ENCODE measurements at places on chromosomes 3 and 15.
A peak's percentile ranks its signal among the peaks of the same experiment; 100 is the strongest.

DNA sequence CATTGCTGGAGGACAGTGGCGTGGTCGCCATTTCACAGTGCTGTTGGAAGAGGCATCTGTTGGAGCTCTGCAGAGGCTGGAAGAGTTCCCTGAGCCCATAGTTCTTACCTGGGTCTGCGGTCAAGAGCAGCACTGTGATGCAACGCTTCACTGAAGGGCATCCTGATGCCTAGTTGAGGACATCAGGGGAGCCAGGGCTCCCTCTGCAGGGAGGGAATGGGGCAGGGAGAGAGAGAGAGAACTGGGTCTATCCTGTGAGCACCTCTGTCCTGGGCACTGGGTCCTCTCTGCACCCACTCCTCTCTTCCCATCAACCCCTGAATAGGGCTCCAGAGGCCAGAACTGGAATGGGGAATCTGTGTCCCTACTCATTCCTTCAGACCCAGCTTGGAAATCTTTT lies 23.9 kb upstream of the MOBP start:
- DNase-seq = no peak

- no peak for DNase-seq
These were observed 145.2 kb downstream of the THRB start for GRCh38 chr3:24349367-24350019.

GRCh38 chr3:192422321-192422996 lies 304.9 kb downstream of the FGF12 start:
- no peak for DNase-seq

DNA sequence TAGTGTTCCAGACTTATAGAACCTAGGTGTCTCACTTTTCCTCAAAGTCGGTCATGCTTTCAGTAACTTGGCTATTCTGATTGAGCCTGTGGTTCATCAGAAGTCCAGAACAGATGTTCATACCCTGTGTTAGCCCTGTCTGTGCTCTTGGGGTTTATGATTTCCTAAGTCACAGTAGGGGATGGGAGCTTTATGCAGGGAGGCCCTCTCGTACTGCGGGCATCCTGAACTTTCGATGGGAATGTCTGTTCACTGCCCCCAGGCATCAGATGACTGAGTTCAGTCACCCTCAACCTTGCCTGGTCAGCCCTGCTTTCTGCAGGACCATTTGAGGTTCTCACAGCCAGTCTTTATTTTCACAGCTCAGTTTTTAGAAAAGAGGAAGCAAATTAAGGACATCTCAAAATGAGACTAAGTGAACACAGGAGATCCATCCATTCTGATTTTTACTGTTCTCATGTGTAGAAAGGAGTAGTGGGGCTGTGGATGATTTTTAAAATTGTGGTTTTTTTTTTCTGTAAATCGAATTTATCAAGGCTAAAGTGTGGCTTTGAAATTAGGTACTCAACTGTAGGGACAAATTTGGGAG lies 71.3 kb downstream of the CMTM8 start:
- DNase-seq = no peak

GRCh38 chr3:52688266-52688665 lies 2.4 kb downstream of the GNL3 start:
- DNase-seq = no peak

DNA sequence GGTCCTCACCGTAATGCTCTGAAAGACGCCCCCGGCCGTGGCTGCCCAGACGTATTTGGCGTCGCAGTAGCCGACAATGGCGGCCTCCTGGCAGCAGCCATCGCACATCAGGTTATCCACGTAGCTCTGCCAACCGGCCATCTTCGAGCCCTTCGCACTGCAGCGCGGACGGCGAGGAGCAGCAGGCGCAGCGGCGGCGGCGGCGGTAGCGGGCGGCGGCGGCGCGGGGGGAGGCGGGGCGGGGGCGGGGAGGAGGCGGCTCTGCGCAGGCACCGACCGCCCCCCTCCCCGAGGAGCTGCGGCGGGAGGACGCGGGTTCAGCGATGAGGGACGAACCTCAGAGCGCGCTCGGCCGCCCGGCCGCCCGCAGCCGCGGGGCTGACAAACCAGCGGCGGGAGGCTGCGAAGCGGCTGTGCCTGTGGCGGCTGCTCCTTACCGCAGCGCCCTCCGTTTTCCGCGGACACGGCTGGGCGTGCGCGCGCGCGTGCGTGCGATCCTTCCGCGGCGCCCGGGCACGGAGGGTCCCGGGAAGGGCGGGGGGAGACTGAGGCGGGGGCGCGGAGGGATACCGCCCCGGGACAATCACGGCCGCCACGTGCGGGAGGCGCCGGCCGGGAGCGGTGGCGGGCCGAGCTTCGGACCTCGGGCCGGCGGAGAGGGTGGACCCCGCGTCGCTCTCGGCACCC lies at the start of gene PFN2:
Gene PFN2, minus strand, starts transcription at position 180 of the 687 bp plus-strand sequence. Its CDS starts 39 bp downstream, at position 141.
- DNase-seq = peak; percentile 77

GRCh38 chr3:14262212-14262611 lies 83.6 kb downstream of the LSM3 start:
- no peak for DNase-seq

- DNase-seq = no peak
These were observed 170.1 kb downstream of the VPS13C start for GRCh38 chr15:61890106-61890505.

DNA sequence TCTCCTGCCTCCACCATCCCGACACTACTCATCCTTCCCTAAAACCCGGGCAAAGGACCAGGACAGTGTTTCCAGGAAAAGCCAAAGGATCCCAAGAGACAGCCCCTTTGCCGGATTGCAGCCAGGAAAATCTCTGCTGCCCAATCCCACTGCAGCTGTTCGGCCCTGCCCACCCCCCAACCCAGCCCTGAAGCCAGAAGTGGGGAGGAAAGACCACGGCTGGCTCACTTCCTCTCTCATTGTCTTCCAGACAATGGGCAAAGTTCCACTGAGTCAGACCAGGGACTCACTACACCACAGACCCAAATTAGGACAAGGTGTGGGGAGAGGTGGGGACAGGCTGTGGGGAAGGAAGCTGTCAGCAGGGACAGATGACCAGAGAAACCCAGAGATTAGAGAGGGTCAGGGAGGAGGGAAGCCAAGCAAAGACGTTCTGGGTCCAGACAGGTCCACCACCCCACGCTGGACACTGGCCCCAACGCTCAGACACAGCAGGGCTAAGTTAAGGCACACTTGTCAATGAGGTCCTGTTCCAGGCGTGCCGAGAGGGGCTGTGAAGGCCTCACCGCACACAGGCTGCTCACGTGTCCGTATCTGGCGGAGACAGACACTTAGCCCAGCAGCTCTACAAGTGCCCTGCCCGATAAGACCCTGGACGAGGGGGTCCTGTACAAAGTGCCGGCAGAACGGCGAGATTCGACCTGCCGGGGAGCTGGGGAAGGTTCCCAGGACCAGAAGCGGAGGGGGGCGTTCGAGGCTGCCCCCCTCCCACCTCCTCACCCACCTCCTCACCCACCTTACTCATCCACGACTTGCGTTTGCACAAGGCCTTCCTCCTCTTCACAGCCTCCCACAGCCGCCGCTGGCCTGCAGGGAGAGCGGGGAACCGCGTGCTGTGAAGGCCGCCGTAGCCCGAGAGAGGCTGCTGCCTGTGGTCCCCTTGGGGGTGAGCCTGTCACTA lies 21.9 kb downstream of the TNK2 start:
- no peak for DNase-seq

- DNase-seq = no peak
These were observed 652.4 kb upstream of the NAALADL2 start for GRCh38 chr3:174206607-174207192.

DNA sequence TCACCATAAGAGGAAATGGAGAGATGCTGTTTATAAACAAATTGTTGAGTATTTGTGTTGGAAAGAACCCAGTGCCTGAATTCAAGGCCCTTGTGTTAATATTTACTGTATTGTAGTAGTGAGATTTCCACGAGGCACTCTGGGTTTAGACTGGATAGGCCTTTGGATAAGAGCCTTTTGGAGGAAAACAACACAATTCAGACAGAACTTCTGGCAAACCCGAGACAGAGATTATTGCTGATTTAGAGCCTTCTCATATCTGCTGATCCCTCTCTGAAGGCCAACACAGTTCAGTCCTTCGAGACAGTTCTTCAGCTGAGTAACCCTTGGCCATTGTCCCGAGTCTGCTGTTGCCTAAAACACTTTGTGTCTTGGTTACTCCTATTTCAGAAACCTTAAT lies 55.7 kb downstream of the LMCD1 start:
- DNase-seq = no peak

DNA sequence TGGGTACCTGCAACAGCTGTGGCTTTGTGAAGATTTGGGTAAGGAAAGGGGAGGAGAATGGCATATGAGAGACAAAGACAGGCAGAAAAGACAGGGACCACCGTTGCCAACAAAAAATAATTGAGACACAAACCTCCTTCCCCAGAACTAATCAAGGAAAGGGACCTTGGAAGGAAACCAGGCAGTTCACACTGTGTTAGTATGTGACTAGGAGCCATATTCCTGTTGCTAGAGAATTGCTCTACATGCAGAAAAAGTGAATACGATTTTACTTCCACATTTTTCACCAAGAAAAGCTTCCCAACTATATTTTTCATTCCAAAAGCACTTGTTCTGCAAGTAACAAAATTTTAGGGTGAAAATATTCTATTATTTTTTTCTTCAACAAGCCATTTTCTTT lies 393.7 kb upstream of the ADAMTS9 start:
- no peak for DNase-seq

DNA sequence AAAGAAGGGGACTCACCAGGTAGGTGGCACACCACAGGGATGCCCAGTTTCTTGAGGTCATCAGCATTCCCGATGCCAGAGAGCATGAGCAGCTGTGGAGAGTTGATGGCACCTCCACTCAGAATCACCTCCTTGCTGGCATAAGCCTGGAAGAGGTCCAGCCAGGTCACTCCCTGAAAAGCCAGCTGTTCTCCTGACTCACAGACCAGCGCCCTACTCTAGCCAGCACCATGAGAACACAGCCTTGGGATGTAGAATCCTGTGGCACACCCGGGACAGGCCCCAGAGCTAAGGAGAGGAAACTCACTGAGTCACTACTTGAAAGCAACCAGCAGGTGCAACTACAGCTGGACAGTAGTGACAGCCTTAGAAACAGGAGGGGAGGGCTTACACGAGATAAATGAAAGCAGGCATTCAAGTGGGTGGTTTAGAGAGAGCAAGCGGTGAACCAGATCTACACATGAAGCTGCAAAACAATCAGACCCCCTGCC lies 24.5 kb downstream of the CHDH start:
- DNase-seq = no peak

- DNase-seq = no peak
These were observed 1.7 kb upstream of the TGM5 start for GRCh38 chr15:43268111-43269105.

DNA sequence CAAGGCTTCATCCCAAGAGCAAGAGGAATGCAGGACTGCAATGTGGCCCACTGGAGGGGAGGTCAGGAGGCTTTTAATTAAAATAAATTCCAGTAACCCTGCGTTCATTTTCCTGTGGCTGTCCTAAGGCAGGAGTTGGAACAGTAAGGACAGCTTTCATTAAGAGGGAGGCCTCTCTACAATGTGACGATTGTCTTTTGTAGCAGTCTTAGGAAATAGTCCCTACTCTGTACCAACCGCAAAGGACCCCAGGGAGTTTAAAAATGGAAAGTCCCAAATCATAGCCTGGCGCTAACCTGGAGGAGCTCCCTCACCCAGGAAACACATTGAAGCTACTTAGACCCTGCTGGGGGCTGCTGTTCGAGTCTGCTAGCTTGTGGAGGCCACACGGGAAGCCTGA lies 62.8 kb downstream of the SYNM start:
- DNase-seq = no peak

DNA sequence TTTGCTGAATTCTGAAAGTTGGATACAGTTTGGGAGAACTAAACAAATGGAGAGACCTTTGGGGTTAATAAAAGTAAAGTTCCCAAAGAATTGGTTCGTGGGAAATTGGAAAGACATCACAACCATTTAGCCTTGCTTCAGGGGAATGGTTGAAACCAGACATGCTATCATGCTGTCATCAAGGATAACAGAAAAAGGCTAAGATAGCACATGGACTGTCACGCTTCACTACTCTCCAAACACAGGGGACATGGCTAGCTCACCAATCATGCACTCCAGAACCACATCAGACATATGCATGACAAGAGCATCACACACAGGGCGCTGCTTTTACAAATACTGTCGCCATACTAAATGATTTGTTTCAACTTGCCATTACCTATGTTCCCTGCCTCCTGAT lies 671.7 kb upstream of the ROBO1 start:
- DNase-seq = no peak

DNA sequence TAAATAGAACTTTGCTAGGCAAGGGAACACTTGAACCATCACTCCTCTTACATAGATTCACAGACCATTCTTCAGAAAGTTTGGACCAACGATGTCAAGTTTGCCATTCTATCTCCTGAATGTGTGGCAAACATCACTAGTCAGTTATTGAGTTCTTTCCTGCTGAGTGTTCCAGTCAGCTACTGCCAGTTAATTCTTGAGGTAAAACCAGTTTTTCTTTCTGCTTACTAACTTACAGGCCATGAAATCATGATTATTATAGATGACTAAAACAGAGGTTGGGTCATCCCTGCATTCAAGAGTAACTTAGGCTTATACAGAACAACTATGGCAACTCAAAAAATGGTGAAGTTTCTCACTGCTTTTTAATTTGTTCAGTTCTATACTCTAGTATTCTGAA lies 88.2 kb downstream of the AP4E1 start:
- DNase-seq = no peak

GRCh38 chr15:38941399-38941953 lies 376.9 kb upstream of the RASGRP1 start:
- DNase-seq = peak; percentile 39

GRCh38 chr3:146274833-146275232 lies 23.9 kb upstream of the PLSCR4 start:
- DNase-seq = no peak

DNA sequence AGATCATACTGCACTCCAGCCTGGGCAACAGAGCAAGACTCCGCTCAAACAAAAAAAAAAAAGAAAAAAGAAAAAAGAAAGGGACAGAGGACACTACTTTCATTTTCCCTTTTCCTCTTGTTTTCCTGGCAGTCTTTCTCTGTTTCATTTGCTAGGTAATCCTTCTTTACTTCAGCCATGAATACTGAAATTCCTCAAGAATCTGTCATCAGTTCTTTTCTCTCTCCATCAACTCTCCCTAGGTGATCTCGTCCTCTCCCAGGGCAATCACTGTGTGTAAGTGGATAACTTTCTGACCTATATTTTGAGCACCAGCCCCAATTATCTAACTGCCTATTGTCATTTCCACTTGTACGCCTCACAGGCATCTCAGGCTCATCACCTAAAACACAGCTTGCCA lies 51.5 kb downstream of the TTC23 start:
- DNase-seq = no peak

GRCh38 chr3:194572143-194572789 lies 61.0 kb downstream of the TMEM44 start:
- DNase-seq = no peak

- no peak for DNase-seq
These were observed 2.1 kb downstream of the RHOV start for GRCh38 chr15:40871749-40872617.

GRCh38 chr3:128800241-128801187 lies 74.5 kb downstream of the RAB7A start:
- DNase-seq = no peak

GRCh38 chr3:88626456-88627120 lies 476.8 kb downstream of the C3orf38 start:
- DNase-seq = no peak

Measured in left renal cortex interstitium (tissue), 4 donors.